ENCODE measurements at places on chromosomes 11 and 22.
A peak's percentile ranks its signal among the peaks of the same experiment; 100 is the strongest.

DNA sequence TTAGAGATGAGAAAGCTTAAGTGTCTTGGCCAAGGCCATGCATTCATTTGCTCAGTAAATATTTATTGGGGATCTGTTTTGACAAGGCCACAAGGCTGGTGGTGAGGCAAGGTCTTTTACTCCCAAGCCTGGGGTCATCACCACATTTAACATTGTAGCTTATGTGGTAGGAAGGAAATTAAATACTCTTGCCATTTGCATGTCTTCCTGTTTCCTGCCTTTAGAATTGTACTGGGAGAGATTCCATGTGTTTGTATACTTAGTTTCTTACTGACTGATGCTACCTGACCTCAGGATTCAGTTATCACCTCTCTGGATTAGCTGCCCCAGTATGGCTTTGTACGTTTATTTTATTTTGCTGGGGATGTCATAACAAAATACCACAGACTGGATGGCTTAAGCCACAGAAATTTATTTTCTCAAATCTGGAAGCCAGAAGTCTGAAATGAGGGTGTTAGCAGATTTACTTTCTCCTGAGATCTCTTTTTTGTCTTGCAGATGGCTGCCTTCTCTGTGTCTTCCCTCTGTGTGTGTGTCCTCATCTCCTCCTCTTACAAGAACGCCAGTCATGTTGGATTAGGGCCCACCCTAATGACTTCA, 44.8 kb downstream of the SPECC1L start:
- peaks cover 6% of the 10 kb centered on the region for H3K36me3 ChIP-seq
- no peaks in the 10 kb centered on the region for H3K27me3 ChIP-seq
- no peak for DNase-seq
- H3K27ac ChIP-seq, result peak overlapping the region; percentile 51

GRCh38 chr11:93525601-93526345, 17.4 kb downstream of the SMCO4 start:
- peaks cover 73% of the 10 kb centered on the region for H3K4me1 ChIP-seq
- H3K4me3 ChIP-seq, result peak overlapping the region; percentile 80
- no peak for DNase-seq
- peaks cover 2% of the 10 kb centered on the region for H3K36me3 ChIP-seq
- H3K27me3 ChIP-seq, result no peaks in the 10 kb centered on the region
- peak overlapping the region; percentile 95 for H3K27ac ChIP-seq

DNA sequence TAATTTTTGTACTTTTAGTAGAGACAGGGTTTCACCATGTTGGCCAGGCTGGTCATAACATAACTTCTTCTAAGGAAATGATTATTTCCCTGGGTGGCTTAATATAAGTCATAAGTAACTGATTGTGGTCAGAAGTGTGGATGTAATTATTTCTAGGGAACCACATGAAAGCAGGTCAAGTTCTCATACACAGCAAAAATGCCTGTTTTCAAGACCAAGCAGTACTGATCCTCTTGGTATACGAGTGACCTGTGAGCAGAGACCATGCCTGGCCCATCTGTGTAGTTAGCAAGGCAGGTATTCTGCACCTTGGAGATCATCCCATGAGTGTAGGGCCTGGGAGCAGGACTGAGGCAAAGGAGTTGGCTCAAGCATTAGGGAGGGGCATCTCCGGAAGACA, 32.5 kb upstream of the NUCB2 start:
- H3K36me3 ChIP-seq, result no peaks in the 10 kb centered on the region
- no peaks in the 10 kb centered on the region for H3K4me1 ChIP-seq
- DNase-seq, result no peak
- H3K27me3 ChIP-seq, result no peaks in the 10 kb centered on the region

DNA sequence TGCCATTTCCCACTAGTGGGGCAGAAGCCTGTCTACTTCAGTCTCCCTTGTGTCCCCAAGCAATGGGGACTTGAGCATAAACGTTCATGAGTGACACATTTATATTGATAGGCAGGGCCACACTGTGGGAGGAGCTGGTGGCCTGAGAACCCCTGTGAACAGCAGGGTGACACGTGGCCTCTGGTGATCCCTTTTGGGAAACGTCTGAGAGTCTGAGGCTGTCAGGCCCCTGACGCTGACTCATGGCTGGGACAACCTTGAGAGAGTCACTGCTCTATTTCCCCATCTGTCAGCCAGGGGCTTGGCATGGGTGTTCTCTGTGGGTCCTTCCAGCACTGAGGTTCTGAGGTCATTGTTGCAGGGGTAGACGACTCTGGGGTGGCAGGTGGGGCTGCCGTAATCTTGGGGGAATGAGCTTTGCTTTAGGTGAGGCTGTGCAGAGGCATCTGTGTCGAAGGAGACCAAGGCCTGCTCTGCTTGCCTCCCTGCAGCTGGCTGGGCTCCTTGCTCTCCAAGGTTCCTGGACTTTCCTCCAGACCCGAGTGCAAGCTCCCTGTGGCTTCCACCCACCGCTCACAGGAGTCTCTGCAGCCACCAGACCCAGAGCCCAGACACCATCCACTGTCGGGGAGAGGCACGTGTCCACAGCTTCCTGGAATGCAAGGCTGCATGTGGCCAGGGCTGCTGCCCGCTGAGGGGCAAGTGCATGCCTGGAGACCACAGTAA, 54.7 kb downstream of the SMIM38 start:
- peaks cover 38% of the 10 kb centered on the region for H3K27me3 ChIP-seq
- peaks cover 12% of the 10 kb centered on the region for H3K4me1 ChIP-seq
- DNase-seq, result no peak
- H3K27ac ChIP-seq, result no peak overlapping the region
- H3K36me3 ChIP-seq, result no peaks in the 10 kb centered on the region

GRCh38 chr11:74678591-74679512, 52.4 kb downstream of the CHRDL2 start:
- no peak for DNase-seq
- H3K4me1 ChIP-seq, result peaks cover 3% of the 10 kb centered on the region
- H3K27me3 ChIP-seq, result peaks cover 35% of the 10 kb centered on the region
- no peak overlapping the region for H3K27ac ChIP-seq

- no peak overlapping the region for H3K27ac ChIP-seq
- no peaks in the 10 kb centered on the region for H3K36me3 ChIP-seq
- no peak for DNase-seq
- no peak overlapping the region for H3K4me3 ChIP-seq
- H3K27me3 ChIP-seq, result peaks cover 50% of the 10 kb centered on the region
- peaks cover 4% of the 10 kb centered on the region for H3K4me1 ChIP-seq
Observed at GRCh38 chr22:48147404-48147803, 1385.0 kb downstream of the TBC1D22A start.

DNA sequence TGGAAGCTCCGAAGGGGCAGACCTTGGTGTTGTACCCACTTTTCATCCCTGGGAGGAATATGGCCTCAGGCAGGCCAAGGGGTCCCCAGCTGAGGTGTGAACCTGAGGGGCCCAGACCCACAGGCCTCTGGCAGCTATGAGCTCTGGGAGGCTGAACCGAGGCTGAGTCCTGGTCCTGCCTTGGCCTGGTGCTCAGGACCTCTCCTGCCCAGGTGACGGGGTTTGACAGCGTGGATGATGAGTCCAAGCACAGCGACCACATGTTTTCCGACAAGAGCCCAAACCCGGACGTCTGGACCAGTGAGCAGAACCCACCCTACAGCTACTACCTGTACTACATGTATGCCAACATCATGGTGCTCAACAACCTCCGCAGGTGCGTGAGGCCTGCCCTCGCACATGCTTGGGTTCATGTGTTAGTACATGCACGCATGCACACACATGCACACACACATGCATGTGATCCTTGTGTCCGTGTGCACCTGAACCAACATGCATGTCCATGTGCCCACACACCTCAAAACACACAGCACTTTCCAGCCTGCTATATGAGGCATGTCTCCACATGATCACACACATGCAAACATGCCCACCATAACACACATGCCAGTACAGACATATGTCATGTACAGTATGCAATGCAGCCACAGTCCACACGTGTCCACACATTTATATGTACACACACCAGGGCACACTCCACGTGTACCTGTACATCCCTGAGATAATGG, 40.9 kb downstream of the RNF141 start:
- H3K4me3 ChIP-seq, result no peak overlapping the region
- DNase-seq, result no peak
- H3K27me3 ChIP-seq, result no peaks in the 10 kb centered on the region
- peaks cover 3% of the 10 kb centered on the region for H3K36me3 ChIP-seq

DNA sequence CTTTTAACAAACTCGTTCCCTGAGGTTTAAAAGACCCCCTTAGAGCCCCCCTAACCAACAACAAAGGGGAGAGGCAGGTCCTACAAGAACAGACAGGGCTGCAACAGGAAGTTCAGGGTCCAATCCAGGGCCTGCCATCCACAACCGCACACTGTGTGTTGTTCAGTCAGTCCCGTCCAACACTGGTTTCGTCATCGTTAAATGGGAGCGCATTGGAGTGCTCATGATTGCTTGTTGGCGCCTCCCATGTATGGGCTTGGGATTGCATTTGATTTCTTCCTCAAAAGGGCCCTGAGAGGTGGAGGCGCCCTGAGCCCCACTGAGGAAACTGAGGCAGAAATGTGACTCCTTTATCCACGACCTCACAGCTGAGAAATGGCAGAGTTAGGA, 174.1 kb downstream of the MN1 start:
- no peaks in the 10 kb centered on the region for H3K27me3 ChIP-seq
- DNase-seq, result no peak
- H3K4me1 ChIP-seq, result no peaks in the 10 kb centered on the region
- H3K4me3 ChIP-seq, result no peak overlapping the region

DNA sequence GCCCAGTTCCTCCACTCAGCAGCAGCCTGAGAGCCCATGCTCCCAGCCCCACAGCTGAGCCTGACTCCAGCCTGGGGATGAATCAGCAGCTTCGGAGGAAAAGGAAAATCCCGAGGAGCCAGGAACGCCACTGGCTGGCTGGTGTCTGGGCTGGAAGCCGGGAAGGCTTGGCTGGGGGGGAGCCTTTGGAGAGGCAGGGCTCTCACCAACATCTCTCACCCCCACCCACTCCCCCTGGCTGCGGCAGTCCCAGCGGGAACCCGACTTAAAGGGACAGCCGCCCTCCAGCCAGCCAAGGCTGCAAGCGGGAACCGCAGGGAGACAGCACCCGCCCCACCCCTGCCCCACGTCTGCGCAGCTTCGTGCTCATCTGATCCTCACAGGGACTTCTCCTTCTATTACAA, 28.4 kb downstream of the KIAA0930 start:
- no peaks in the 10 kb centered on the region for H3K36me3 ChIP-seq
- peaks cover 9% of the 10 kb centered on the region for H3K4me1 ChIP-seq
- H3K27ac ChIP-seq, result no peak overlapping the region
- no peak for DNase-seq
- no peaks in the 10 kb centered on the region for H3K27me3 ChIP-seq
- no peak overlapping the region for H3K4me3 ChIP-seq

DNA sequence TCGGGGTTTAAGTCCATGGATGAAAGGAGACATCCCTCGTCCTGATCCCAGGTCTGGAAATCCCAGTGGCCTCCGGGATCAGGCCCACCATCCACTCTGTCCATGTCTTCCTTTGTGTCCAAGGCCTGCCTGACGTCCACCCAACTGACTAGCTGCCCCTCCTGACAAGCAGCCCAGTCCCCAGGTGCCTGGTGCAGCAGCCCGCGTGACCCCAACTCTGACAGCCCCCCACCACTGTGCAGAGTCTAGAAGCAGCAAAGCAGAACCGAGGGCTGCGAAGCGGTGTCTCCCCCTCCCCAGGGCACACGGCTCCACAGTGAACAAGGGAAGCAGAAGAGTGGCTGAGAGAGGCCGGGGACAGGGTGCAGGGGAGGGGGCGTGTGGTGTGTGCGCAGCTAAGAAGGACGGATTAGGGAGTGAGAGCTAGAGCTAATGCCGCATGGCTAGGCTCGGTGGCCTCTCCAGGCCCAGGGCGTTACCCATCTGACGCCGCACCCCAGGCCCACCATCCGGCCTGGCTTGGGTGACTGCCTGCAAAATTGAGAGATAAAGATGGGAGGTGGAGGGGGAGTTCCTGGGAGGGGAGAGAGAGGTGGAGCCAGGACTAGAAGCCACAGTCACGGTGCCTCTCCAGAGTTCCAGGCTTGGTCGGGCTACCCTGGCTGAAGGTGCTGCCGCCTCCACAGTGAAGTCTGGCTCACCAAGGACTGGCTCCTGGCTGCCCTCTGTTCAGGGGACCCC, 16.6 kb upstream of the BAIAP2L2 start:
- peak overlapping the region; percentile 19 for H3K4me3 ChIP-seq
- H3K4me1 ChIP-seq, result peaks cover 3% of the 10 kb centered on the region
- no peak for DNase-seq
- H3K27me3 ChIP-seq, result no peaks in the 10 kb centered on the region
- no peak overlapping the region for H3K27ac ChIP-seq
- peaks cover 2% of the 10 kb centered on the region for H3K36me3 ChIP-seq

- H3K4me3 ChIP-seq, result peak overlapping the region; percentile 87
- H3K4me1 ChIP-seq, result peaks cover 45% of the 10 kb centered on the region
- H3K36me3 ChIP-seq, result no peaks in the 10 kb centered on the region
- H3K27me3 ChIP-seq, result no peaks in the 10 kb centered on the region
- peak; percentile 19 for DNase-seq
Observed at GRCh38 chr22:26589367-26589844, 526 bp downstream of the TPST2 start.

DNA sequence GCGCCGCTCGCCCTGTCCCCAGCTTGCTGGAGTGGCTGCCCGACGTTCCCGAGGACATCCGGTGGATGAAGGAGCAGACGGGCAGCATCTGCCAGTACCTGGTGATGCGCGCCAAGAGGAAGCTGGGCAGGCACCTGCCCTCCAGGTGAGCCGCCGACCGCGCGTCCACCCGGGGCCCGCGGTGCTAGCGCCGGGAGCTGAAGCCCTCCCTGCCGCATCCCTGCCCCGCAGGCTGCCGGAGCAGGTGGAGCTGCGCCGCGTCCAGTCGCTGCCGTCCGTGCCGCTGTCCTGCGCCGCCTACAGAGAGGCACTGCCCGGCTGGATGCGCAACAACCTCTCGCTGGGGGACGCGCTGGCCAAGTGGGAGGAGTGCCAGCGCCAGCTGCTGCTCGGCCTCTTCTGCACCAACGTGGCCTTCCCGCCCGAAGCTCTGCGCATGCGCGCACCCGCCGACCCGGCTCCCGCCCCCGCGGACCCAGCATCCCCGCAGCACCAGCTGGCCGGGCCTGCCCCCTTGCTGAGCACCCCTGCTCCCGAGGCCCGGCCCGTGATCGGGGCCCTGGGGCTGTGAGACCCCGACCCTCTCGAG, 3.3 kb upstream of the CRACR2B start:
- peak overlapping the region; percentile 87 for H3K27ac ChIP-seq
- H3K4me3 ChIP-seq, result no peak overlapping the region
- peaks cover 2% of the 10 kb centered on the region for H3K36me3 ChIP-seq
- H3K4me1 ChIP-seq, result peaks cover 9% of the 10 kb centered on the region

DNA sequence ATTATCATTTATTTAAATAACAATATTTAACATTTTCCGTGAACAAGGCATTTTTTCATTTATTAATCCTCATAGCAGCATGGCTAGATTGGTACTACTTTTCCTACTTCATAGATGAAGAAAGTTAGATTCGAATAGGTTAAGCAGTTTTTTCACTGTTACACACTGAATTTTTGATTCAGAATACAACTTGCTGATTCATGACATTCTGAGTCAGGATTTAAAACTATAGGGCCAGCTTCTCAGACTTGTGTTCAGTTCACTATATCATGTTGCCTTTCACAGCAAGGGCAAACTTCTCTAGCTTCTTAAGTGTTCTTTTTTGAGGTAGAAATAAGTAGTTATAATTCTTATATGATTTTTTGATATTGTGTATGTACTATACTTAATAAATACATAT, 31.5 kb downstream of the CYP2R1 start:
- no peaks in the 10 kb centered on the region for H3K27me3 ChIP-seq
- no peak overlapping the region for H3K4me3 ChIP-seq
- H3K27ac ChIP-seq, result no peak overlapping the region
- H3K4me1 ChIP-seq, result peaks cover 3% of the 10 kb centered on the region

GRCh38 chr22:46033256-46034200, 56.6 kb upstream of the WNT7B start:
- no peak overlapping the region for H3K4me3 ChIP-seq
- H3K4me1 ChIP-seq, result peaks cover 7% of the 10 kb centered on the region
- no peaks in the 10 kb centered on the region for H3K27me3 ChIP-seq
- H3K27ac ChIP-seq, result no peak overlapping the region
- no peaks in the 10 kb centered on the region for H3K36me3 ChIP-seq

- no peak overlapping the region for H3K4me3 ChIP-seq
- no peak for DNase-seq
- no peaks in the 10 kb centered on the region for H3K4me1 ChIP-seq
- H3K27ac ChIP-seq, result no peak overlapping the region
Observed at GRCh38 chr22:27578937-27579617, 222.5 kb downstream of the MN1 start.
